Body of pancreas (tissue), 4 donors: ENCODE measurements at places on chromosomes 13 and 19.

DNA sequence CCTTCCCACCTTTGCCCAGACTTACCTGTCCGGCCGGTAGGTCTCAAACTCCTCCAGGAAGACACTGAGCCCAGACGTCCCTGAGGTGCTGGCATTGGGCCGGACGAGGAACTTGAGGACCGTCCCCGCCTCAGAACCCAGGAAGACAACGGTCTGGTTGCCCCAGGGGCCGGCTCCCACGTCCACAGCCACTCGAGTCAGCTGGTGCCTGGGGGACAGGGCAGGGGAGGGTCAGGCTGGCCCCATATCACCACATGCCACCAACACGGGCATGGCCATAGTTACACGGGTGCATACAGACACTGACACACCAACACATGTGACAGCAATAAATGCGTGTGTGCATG lies 8.4 kb upstream of the LRG1 start:
- DNase-seq: no peak

GRCh38 chr13:44174769-44175425 lies 198.7 kb upstream of the SERP2 start:
- no peak for DNase-seq

DNA sequence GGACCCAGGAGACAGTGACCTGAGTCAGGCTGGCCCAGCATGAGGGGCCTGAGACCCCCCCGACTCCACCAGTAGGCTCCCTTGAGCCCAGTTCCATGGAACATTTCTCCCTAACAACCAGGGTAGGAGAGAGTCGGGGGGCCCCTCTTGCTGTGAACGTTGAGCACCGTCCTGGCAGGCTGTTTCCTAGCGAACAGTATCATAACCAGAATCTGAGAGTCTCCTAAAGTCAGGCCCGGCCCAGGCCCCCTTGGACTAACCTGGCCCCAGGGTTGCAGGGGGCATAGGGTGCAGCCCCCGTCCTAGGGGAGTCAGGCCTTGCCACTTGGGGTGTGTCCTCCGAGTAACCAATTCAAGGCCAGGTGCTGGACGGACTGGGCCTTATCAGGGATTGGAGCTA lies 13.7 kb downstream of the TMEM150B start:
- DNase-seq: no peak

GRCh38 chr13:114099918-114100445 lies 32.4 kb downstream of the RASA3 start:
- peak; percentile 43 for DNase-seq

GRCh38 chr13:50693727-50694126 lies 149.8 kb downstream of the DLEU7 start:
- peak; percentile 15 for DNase-seq

- no peak for DNase-seq
Observed at GRCh38 chr13:24540236-24541126, 27.9 kb upstream of the PARP4 start.
